Aorta (tissue), 5 donors: ENCODE measurements at places on chromosomes 3 and 15. TPM values are rescaled to one million over a fixed set of nuclear protein-coding genes. Genes with fewer than 3 reads are reported as not detected.

ARPP21 gene
- polyA plus RNA-seq = 6.9 TPM

B3GNT5 gene
- polyA plus RNA-seq = 1.6 TPM

CCDC13 gene
- 1.2 TPM for polyA plus RNA-seq

EPHA3 gene
- polyA plus RNA-seq = 2.8 TPM

SLC9C1 gene
- polyA plus RNA-seq = not detected

ALG3 gene
- 12.5 TPM for polyA plus RNA-seq

CPNE9 gene
- polyA plus RNA-seq = not detected

ZIC4 gene
- 1.4 TPM for polyA plus RNA-seq

DNA sequence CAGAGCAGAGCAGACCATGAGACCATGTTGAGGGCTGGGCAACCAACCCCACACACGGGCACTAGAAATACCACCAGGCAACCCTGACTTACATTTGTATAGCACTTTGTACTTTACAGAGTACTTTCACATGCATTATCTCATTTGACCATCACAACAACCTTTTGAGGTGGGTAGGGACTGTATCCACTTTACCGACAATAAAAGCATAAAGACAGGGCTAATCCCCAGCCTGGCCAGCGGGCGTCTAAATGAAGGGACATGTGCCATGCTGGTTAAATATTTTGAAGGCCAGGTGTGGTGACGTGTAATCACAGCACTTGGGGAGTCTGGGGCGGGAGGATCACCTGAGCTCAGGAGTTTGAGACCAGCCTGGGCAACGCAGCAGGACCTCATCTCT, 23.6 kb downstream of the RASGRP1 start:
- DNase-seq = no peak

- no peak for DNase-seq
Measured at GRCh38 chr3:115706311-115706829, 83.1 kb downstream of the GAP43 start.

DNA sequence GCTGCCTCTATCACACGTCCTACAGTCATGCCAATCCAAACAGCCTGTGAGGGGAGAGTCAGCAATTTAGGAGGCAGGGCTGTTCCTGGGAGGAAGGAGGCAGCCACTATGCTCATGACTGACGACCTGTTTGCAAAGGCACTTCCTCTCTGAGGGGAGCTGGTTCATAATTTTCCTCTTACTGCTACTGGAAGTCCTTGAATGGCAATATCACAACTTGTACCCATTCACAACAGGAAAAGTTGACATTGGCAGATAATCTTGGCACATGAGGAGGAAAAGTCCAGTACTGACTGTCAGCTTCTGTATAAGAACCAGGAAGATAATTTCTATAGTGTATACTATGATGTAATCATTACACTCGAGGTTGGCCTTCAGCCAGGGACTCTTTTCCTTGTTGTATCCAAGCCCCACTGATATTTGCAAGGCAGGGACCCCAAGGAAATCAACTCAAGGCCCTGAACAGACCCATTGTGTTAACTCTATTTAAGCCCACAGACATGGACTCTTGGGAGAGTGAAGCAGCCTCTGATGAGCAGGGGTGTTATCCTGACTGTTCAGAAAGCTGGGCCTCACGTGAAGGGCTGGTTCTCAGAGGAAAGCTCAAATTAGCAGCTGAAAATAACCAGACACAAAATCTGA, 267.3 kb upstream of the ADAMTS9 start:
- DNase-seq = no peak

DNA sequence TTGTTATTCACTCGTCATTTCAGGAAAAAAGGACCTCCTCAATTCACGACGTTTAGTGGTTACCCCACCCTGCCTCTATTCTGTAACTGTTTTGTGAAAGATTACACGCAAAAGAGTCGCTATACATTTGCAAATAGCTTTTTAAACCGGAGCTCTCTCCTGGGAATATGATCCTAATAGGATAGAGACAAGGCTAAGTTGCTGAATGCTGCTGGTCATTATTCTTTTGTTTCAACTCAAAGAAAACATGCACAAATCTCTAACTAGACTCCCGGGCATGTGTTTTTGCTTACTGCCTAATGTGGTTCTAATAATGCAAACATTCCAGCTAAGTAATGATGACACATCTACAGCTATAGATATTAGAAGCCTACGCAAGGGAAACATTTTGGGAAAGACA, 214.6 kb upstream of the MDFIC2 start:
- no peak for DNase-seq

- peak; percentile 97 for DNase-seq
Measured at GRCh38 chr3:126475413-126476114, at the start of gene ZXDC. TSS of gene ZXDC (minus strand) at chr3:126475891. CDS start at chr3:126475865, 26 bp downstream.

DNA sequence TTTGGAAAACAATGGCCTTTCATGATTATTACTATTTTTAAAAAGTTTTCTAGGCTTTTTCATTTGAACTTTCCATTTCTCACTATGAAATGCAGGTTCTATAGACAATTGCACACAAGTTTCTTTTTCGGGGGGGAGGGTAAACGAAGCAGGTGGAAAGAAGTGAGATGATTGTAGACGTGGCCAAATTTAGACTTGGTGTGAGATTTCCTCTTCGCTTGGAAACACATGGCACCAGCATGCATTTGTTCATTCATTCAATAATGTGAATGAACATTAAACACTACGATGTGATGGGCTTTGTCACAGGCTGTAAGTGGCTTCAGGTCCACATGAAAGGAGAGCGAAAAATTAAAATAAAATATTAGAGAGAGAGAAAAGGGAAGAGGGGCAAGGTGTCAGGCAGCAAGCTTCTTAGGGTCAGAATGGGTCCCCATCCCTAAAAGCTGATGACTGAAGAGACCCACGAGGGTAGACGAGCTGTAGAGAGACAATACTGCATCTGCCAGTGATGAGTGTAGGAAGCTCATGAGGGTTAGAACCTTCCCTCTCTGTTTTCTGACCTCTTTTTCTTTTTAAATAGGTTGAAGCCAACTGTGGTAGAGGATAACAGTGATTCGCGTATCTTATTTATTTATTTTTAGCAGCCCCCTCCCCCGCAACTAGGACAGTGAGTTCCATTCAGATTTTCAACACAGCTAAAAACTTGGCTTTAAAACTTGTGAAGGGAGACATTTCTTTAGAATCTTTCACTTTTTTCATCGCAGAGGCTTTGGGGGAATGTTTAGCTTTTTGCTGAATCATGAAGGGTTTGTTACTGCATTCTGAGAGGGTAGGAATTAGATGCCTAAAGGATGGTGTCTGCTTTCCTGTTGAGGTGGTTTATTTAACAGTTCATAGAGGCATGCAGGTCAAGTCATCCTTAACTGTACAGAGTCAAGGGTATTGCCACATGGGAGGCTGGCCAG, 36.2 kb downstream of the GAP43 start:
- no peak for DNase-seq

- DNase-seq = no peak
Measured at GRCh38 chr15:50879016-50879617, 29.4 kb upstream of the AP4E1 start.

DNA sequence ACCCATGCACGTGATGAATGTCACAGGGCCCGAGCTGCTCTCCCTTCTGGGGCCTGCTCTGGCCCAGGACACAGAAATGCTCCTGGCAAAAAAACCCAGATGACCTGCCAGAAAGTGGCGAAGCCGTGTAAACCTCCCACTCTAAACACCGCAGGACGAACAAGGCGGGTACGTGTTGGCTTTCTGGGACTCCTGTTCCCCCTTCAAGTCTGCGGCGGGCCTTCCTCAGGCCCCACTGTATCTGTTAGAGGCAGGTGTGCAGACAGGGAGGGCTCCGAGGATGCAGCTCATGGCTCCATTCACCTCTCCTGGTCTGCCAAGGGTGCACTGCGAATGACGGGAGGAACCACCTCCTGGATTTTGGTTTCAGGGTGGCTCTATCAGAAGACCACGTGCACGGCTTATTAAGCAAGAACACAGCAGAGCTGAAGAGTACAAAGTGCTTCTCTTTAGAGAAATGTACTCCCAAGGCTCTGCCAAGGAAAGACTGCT, 173.8 kb downstream of the ADAMTS17 start:
- no peak for DNase-seq

DNA sequence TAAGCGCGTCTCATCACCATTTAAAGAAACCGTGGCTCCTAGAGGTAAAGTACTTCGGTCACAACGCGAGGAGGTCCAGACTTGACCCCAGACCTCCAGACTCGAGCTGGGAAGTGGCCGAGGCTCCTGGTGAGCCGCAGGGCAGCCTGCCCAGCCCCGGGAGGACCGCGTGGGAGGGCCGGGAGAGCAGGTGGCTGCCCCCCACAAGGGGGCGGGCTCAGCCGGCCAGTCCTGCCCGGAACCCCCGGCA, at the start of gene SLC27A2:
Gene SLC27A2 (plus strand): TSS at position 228 of the 250 bp plus-strand sequence. CDS start 232 bp downstream, outside the sequence.
- no peak for DNase-seq

DNA sequence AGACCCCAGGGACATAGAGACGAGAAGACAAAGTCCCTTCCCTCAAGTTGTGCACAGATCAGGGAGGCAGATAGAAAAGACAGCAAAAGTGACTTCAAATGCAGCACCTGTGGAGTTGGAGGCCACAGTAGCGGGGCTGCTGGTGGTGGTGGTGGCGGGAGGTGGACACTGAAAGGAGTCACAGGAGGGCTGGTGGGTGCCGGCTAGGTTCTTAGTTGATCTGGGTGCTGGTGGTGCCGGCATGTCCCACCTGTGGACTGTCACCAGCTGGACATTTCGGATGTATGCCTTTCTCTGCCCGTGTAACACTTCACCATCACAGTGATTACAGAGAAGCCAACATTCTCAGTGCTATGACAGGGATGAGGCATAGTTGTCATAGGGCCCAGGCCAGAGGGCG, 49.2 kb upstream of the MTMR10 start:
- DNase-seq = no peak

- no peak for DNase-seq
Measured at GRCh38 chr3:178295292-178295912, 240.8 kb upstream of the KCNMB2 start.

DNA sequence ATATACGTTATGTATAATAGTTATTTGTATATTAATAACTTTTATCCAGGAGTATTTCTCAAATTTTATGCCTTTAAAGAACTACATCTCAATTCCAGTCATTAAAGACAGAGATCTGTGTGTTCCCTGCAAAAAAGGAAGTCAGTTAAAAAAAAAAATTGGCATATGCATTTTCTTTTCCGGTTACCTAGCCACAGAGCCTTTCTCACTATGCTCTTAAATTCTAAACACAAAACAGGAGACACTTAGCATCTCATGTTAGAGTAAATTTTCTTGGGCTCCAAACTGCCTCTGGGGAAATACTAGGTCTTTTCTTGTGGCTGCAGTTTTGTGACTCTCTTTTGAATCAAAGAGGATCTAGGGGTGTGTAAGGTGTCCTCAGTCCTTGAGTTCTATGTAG, 105.9 kb downstream of the KCNH8 start:
- DNase-seq = no peak

GRCh38 chr3:15681668-15682067, 80.1 kb downstream of the BTD start:
- DNase-seq = no peak

- no peak for DNase-seq
Measured at GRCh38 chr3:17411157-17411877, 331.1 kb downstream of the TBC1D5 start.

DNA sequence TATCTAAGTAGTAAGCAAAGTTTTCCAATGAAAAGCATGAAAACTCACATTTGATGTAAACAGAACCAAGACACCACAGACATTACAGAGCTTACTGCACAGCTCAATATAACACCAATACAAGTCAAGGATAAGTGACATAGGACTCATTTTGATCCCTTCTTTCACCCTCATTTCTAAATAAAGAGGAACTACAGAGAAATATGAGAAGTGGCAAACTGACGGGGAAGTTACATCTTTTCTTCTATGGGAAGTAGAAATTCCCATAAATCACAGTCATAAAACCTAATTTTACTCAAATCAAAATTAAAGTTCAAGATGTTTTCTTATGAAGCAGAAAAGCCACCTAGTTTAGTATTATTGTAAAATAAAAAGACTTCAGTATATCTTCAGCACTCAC, 3.8 kb downstream of the ATG3 start:
- DNase-seq = no peak

- peak; percentile 84 for DNase-seq
Measured at GRCh38 chr15:31128919-31129768, 27.6 kb upstream of the TRPM1 start.

DNA sequence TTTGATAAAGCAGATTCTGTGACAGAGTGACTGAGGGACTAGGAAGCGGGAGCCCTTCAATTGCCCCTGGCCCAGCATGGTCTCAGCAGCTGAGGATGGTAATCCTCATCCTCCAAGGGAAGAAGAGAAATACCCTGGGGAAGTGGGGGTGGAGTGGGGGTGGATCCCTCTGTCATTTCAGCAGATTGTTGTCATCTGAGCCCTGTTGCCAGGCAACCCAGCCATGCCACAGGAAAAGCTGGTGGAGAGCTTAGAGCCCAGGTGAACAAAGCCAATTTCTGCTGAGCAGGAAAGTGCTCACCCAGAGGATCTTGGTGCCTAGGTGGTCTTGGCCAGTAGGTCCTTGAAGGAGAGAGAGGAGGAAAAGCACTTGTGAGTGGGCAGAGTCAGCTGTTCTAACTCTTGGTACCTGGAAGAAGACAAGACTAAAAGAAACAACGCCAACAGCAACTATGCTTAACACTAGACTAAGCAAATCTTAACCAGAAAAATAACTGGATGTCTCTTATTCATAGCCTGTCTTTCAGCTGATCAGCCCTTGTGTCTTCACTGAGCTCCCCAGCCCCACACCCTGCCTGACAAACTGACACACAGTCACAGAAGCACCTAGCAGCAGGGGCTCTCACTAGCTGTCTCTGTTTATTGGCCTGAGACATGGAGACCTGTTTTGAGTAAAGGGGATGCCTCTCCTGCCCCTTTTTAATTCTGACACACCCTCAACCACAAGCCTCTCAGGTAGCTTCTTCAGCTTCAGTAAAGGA, 40.1 kb upstream of the DCLK3 start:
- DNase-seq = no peak

DNA sequence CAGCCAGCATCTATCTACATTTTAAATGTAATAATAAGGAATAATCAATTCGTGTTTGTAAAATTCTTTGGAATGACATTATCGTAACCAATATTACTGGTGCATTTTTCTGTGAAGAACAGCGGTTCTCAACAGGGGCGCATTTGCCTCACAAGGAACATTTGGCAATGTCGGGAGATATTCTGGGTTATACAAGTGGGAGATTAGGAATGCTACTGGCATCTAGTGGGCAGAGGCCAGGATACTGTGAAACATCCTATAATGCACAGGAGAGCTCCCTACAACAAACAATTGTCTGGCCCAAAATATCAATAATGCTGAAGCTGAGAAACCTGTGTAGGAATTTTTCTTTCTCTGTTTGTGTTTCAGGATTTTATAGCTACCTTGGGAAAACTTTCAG, 25.0 kb downstream of the ACP3 start:
- no peak for DNase-seq

DNA sequence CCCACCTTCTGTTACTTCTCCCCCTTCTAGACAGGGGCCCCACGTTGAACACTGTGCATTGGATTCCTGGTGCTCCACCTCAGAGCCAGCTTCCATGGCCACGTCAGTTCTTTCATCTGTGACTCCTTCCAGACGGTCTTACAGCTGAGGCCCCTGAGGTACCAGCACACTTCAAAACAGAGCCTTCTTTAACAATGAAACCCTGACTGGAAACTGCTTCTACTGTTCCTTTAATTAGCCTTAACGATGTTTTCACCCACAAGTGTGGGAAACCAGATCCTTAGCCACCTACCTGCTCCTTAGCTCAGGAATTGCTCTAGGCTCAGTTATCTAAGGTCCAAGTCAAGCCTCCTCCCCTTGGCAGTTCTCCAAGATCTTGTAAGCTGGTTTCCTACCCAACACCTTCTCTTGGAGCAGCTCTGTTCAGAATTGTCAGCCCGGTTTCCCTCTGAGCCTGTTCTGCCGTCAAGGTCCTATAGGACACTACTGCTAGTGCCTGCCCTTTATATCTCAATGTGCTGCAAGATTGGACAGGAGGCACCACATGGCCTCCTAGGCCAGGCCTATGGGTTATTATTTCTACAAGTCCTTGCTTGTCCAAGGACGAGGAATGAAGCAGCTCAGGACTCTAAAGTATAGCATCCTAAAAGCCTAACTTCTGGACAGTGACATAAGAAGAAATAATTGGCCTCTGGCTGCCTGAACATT, 80.7 kb downstream of the FMN1 start:
- no peak for DNase-seq
